ENCODE measurements at places on chromosomes 5 and 9.

DNA sequence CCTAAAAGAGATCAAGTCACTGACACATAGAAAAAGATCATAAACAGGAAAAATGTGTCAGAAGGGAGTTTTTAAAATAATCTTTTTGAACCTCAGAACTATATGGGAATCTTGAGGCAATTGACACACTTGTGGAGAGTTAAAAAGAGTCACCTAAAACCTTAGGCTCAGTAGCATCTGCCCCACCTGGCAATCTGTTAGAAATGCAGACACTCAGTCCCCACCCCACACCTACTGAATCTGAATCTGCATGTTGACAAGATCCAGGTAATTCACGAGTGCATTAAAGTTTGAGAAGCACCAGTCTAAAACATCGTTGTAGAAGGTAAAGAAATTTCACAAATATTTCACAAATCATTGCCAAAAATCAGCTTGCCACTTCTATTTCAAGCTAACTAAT, 388.3 kb downstream of the NR2F1-AS1 start:
- no peak for DNase-seq

DNA sequence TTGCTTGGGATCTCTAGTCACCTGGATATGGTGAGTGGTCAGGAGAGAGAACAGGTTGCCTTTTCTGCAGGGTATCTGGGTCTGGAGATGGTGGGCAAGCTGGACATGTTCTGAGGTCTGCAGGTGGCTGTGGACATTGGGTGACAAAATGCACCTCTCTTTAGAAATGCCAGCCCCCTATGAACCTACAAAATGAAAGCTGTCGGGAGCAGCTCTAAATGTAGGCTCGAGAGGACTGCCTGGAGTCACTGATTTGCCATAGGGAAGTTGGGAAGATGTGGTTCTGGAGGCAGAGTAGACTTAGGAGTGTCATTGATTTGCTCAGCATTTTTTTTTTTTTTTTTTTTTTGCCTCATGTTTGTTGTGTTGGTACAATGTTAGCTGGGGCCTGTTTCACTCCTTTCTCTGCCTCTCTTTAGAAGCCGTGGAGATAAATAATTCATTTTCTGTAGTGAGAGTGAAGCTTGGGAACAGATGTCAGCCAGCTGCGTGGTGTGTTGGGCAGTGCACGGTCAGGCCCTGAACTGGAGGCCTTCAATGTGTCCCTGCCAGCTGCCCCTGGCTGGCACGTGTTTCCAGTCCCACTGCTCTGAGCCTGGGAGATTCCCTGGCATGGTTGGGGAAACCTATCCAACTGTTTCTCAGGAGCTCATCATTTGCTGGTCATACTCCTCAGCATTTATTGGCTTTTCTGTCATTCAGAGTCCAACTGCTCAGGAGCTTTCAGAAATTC, 5.4 kb downstream of the RGS3 start:
- DNase-seq, result no peak

DNA sequence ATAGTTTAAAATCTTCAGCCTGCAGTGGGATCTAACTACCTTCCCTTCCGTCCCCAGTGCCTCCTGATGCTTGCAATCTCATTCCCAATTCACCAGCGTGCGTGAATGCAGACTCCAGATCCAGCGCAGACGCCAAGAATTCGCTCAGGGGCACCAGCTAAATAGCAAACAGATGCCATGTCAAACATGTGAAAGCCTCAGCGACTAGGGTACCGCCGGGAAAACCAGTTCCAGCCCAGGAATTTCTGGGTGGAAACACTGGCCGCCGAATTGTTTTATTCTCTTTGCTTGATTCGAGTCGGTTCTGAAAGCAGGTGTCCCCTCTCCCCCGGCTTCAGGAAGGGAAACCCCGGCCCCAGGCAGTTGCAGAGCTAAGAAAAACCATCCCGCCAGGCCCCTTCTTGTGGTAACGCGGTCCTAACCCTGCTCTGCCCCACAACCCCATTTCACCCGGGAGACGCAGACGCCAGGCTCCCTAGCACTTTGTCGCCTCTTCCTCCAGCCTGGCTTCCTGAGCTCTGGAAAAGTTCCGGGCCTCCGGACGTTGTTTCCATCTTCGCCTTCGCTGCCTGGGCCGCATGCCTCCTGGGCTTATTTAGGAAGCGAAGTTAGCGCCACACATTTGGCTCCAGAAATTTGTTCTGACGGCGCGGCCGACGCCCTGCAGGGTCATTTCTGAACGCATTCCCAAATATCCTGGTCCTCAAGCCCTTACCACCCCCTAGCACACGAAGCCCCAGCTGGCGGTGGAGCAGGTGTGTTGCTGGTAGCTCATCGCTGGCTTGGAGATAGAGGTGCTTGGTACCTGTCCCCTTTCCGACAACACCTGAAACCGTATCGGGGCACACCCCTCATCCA, 665 bp upstream of the LVRN start:
- no peak for DNase-seq

- DNase-seq, result no peak
Observed at GRCh38 chr5:423233-423565, 19.8 kb upstream of the EXOC3 start.

GRCh38 chr5:73947906-73948640, 322.1 kb downstream of the ARHGEF28 start:
- DNase-seq, result no peak

DNA sequence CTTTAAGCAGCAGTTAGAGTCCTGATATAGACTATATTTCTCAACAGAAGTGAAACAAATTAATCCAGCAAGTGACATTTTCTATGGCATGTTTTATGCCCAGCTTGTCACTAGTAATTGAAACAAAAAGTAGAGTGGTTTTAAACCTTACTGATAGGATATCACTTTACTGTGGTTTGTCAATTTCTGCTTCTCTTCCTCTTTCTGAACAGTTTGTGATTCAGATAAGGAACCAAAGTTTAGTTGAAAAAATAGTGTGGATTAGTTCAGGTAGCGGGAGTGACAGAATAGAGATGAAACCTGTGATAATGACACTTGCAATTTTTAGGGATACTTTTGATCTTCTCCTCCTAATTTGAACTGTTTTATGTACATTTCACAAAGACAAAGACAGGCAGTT, 485.7 kb upstream of the EDIL3 start:
- DNase-seq, result no peak

- DNase-seq, result no peak
Observed at GRCh38 chr5:87151547-87151946, 116.1 kb upstream of the RASA1 start.

- no peak for DNase-seq
Observed at GRCh38 chr5:89946508-89946907, 463.0 kb downstream of the CETN3 start.

- peak; percentile 19 for DNase-seq
Observed at GRCh38 chr5:139795074-139796001, at the start of gene PSD2. Gene PSD2, plus strand, starts transcription at chr5:139795808. Its CDS starts 13,633 bp downstream, at chr5:139809441.

DNA sequence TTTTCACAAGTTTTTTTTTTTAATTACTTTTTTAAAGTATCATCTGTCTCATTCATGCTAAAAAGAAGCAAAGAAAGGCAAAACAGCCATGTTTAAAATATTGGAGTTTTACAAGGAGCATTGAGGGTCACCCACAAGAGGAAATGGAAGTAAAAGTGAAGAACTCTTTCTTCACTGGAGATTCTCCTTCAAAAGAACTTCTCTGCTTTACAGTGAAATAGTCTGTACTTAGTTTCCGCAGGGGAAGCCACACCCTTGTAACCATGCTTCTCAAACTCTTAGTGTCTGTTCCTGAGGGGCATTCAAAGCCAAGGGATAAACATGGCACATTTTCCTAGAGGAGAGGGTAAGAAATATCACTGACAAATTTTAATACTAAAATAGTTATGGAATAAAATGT, 8.6 kb downstream of the C9orf72 start:
- DNase-seq, result no peak

- peak; percentile 75 for DNase-seq
Observed at GRCh38 chr9:129624168-129624759, 1.7 kb upstream of the NTMT1 start.

- no peak for DNase-seq
Observed at GRCh38 chr5:139017624-139018023, 142.5 kb upstream of the LRRTM2 start.

GRCh38 chr5:169554251-169554650, 29.3 kb upstream of the SPDL1 start:
- no peak for DNase-seq

- peak; percentile 61 for DNase-seq
Observed at GRCh38 chr9:35729700-35730485, 2.1 kb downstream of the TLN1 start.

- no peak for DNase-seq
Observed at GRCh38 chr9:13459071-13459470, 179.6 kb upstream of the MPDZ start.

DNA sequence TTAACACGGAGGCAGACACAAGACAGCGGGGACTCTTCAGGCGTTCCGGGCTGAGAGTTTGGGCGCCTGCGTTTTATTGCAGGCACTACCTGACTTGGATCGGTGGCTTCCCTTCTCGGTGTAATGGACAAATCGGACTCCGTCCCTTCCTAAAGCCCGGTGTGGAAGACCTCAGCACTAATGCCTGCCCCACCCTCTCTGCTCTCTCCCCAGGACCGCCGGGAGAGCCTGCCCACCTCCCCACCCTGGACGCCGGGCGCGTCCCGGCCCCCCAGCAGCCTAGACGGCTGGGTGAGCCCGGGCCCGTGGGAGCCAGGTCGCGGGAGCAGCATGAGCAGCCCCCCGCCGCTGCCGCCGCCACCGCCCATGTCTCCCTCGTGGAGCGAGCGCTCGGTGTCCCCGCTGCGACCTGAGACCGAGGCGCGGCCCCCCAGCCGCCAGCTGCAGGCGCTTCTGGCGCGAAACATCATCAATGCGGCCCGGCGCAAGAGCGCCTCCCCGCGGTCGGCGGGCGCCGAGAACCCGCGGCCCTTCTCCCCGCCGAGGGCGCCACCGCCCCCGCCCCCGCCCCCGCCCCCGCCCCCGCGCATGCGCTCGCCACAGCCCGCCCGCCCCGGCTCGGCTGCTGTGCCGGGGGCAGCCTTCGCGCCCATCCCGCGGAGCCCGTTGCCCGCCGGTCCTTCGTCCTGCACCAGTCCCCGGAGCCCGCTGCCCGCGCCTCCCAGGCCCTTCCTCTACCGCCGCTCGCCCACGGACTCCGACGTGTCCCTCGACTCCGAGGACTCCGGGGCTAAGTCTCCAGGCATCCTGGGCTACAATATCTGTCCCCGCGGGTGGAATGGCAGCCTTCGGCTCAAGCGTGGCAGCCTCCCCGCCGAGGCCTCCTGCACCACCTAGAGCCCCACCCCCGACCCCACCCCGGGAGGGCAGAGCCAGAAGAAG, 4.6 kb upstream of the MYOZ3 start:
- DNase-seq, result peak; percentile 85

DNA sequence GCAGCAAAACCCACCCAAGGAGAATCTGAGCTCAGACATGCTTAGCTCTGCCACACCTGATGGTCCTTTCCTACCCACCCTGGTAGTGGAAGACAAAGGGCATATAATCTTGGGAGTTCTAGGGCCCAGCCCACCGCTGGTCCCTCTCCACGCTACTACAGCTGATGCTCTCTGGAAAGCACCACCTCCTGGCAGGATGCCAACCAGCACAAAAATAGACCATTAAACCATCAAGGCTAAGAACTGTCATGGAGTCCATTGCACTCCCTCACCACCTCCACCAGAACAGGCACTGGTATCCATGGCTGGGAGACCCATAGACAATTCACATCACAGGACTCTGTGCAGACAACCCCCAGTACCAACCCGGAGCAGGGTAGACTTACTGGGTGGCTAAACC, 111.0 kb upstream of the IL7R start:
- DNase-seq, result no peak

- DNase-seq, result no peak
Observed at GRCh38 chr9:93133681-93134014, 403 bp downstream of the NINJ1 start.

DNA sequence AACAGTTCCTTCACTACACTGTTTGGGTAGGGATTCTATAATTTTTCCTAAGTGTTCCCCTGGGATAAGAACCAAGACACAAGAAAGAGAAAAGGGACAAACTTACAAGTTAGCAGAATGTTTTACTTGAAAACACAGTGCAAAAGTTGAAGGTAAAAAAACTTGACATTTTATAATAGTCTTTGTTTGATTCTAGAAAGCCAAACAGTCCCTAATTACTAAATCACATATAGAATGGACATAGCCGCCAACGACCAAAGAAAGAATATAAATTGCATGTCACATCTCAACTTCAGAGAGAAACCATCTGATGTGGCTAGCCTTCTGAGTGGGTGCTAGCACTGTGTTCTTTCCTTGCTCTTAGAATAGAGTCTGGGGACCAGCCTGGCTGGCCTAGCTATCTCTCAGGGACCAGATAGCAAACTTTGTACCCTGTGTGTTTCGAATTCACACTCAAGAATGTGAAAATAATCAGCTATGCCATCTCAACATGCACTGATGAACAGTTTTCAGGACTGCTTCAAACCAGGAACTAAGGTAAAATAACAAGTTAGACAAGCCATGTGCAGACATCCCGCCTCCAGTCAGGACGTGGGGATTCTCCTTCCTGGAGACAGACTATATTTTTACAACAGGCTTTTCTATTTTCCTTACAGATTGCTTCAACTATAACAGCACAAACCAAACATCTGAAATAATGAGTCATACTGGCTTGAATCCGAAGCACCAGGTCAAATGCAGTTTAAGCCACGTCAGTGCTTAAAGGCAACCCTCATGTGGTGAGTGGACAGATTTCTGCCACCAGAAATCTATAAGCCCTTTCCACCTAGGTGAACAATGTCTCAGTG, 53.7 kb downstream of the LHFPL2 start:
- DNase-seq, result no peak

DNA sequence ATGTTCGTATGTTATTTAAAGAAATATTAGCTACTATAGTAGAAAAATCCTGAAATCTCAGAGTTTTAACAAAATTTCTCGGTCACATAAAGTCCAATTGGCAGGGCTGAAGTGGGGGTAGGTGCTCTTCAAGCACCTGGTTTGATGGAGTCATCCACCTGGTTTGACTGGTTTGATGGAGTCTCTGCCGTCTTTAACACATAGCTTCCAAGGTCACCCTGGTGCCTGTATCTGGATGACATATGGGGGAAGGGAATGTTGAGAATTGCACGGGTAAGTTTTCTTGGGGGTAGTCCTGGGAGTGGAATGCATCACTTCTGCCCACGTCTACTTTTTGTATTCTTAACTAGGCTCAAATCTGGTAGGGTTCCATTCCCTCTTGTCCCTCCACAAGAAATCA, 351.2 kb downstream of the SH3GL2 start:
- no peak for DNase-seq

DNA sequence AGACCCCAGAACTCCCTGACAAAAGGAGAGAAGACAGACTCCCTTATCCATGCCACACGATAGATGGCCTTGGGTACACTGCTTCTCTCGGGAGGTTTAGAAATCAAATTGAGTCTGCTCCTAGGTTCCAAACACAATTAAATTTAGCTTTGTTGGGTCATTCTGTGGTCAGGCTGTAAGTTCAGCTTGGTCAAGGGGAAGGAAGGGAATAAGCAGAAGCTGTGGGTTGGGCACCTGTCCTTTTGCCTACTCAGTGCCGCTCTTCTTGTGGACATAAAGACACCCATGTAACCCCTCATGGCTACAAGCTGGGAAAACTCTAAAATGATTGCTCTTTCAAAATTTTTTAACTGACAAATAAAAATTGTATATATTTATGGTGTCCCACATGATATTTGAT, 19.1 kb upstream of the AK3 start:
- no peak for DNase-seq

GRCh38 chr5:158727136-158727535, 372.6 kb downstream of the EBF1 start:
- DNase-seq, result no peak

- no peak for DNase-seq
Observed at GRCh38 chr9:111271047-111271446, 59.0 kb downstream of the OR2K2 start.

Measured in CD4-positive, alpha-beta T cell treated with Interleukin-17A for 1 hour (primary cell).